ENCODE measurements at places on chromosomes 12 and 14.

DNA sequence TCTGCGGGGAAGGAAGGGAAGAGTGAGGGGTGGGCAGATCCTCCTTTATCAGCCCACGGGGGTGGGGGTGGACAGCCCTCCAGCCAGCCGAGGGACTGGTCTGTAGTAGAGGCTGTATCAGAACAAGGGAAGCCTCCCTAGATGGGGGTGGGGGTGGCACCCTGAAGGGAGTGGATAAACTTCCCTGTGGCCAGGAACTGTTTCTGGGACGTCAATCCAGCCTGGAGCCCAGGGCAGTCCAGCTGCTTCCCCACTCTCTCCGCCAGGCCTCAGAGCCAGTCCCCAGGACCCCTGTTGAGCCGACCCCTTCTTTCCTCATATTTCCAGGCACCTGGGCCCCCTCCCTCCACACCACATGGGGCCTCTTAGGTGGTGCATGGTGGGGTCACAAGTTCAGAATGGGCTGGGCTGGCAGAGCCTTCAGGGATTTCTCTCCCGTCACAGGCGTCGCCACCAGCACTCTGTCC lies 6.7 kb downstream of the PLD4 start:
- no peak overlapping the region for H3K4me3 ChIP-seq
- no peak overlapping the region for H3K27ac ChIP-seq
- peaks cover 13% of the 10 kb centered on the region for H3K27me3 ChIP-seq
- no peak for DNase-seq
- H3K4me1 ChIP-seq = no peaks in the 10 kb centered on the region

DNA sequence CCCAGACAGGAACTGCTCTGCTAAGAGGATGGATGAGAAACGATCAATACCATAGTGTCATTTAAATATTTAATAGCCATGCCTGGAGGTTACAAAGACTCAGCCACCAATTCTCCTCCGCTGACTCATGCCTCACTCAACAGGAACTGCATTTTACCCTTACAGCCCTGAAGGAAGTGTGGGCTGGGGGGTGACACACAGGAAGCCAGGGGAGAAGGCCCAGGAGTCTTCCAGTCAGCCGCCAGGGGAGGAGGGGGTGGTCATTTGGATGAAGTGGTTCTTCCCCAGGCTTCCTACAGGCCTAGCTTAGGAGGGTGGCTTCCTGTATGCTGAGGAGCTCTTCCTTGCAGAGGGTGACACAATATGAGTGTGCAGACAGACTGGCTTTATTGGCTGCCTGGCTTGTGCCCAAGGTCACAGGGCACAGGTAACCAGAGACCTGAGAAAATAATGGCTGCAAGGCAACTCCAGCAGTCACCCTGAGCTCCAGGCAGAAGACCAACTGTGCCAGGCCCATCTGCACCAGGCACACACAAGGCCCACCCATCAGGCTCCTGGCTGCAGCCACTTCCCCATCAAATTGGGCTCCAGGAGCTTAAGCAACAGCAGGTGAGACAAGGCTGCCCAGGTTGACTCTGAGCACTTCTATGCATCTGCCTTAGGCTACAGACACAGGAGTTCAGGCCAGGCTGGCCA lies 30.6 kb upstream of the RPLP0 start:
- peak overlapping the region; percentile 66 for H3K4me3 ChIP-seq
- H3K27me3 ChIP-seq = no peaks in the 10 kb centered on the region
- peaks cover 39% of the 10 kb centered on the region for H3K36me3 ChIP-seq
- peak overlapping the region; percentile 94 for H3K27ac ChIP-seq
- H3K4me1 ChIP-seq = peaks cover 96% of the 10 kb centered on the region

GRCh38 chr12:31300783-31301182 lies 25.2 kb downstream of the SINHCAF start:
- H3K27ac ChIP-seq = no peak overlapping the region
- peaks cover 14% of the 10 kb centered on the region for H3K4me1 ChIP-seq
- no peaks in the 10 kb centered on the region for H3K27me3 ChIP-seq
- H3K4me3 ChIP-seq = no peak overlapping the region
- no peak for DNase-seq

GRCh38 chr12:113155060-113155459 lies 5.5 kb downstream of the CFAP73 start:
- no peak for DNase-seq
- no peak overlapping the region for H3K27ac ChIP-seq
- H3K4me1 ChIP-seq = peaks cover 18% of the 10 kb centered on the region
- peaks cover 15% of the 10 kb centered on the region for H3K36me3 ChIP-seq
- no peak overlapping the region for H3K4me3 ChIP-seq

DNA sequence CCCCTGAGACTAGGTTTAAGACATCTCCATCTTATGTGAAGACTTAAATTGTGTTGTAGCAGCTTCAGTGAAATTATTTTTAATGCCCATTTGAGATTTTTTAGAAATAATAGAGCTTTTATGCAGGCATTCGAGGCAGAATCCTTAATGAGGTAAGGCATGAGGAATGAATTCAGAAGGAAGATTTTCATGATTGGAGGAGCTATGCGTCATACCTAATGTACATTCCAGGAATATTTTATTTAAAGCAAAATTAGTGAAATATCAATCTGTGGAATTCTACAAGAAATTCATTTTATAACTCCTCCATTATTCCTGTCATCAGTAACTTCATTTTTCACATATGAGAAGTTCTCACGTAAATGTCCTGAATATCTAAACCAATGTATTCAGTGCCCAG lies 36.0 kb upstream of the GARIN6 start:
- H3K27me3 ChIP-seq = no peaks in the 10 kb centered on the region
- no peaks in the 10 kb centered on the region for H3K36me3 ChIP-seq
- DNase-seq = no peak

DNA sequence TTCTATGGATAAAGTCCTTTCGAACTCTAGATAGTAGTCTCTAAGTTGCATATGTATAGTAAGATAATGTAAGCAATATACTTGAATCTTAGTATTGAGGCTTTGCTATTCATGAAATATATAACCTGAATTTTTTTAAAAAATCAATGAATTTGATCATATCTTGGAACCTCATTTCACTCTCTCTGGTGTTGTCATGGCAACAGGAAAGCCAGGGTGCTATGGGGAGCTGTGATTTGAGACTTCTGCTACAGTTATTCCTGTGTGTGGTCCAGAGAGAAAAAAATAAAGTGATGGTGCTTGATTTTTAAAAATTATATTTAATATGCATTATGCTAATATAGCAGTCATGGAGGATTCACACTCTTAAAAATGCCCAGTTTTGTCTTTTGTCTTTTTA lies 508.0 kb downstream of the SNAPC1 start:
- H3K4me1 ChIP-seq = no peaks in the 10 kb centered on the region
- no peak for DNase-seq
- H3K36me3 ChIP-seq = no peaks in the 10 kb centered on the region
- H3K27me3 ChIP-seq = no peaks in the 10 kb centered on the region

DNA sequence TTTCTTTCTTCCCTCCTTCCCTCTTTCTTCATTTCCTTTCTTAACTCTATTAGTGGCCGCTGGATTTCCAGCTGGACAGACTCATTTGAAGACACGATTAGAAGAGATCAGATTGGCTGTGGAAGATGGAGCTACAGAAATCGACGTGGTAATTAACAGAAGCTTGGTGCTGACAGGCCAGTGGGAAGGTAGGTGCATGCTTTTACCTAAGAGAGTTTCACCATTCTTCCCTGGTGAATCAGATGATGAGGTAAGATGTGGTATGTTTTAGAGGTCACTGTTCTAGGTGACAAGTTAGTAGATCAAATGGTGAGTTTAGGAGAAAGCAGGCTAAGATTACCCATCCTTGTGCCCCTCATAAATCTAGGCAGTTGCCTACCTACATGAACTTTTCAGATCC lies 51.6 kb downstream of the DERA start:
- H3K4me3 ChIP-seq = no peak overlapping the region
- H3K36me3 ChIP-seq = peaks cover 27% of the 10 kb centered on the region
- no peaks in the 10 kb centered on the region for H3K4me1 ChIP-seq

DNA sequence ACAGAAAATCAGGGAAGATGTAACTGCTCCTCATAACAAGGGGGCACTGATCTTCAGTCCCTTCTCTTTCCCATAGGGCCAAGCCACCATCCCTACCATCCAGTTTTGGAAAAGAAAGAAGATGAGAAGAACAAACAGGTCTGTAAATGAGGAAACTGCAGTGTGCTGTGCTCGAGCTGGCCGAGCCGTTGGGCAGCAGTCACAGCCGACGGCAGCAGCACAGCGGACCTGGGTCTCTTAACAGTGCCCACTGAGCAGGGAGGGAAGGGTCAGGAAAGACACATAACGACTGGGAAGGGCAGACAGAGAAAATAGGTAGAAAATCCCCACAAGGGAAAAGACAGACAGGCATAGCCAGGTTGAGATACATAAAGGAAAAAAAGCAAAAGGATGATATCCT lies 38.2 kb downstream of the BDKRB1 start:
- H3K36me3 ChIP-seq = no peaks in the 10 kb centered on the region
- no peak overlapping the region for H3K27ac ChIP-seq
- no peaks in the 10 kb centered on the region for H3K4me1 ChIP-seq

DNA sequence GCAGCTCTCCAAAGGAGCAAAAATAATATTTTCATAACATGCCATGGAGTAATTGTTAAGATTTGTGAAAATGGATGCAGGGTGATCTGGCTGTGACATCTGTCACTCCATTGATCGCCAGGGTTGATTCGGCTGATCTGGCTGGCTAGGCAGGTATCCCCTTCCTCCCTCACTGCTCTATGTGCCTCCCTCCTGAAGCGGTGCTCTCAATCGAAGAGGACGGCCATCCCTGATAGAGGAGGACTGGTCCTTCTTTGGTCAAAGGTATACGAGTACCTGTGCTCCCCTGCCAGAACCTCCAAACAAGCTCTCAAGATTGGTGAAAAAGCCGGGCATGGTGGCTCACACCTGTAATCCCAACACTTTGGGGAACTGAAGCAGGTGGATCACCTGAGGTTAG lies 47.9 kb downstream of the VCPKMT start:
- H3K27me3 ChIP-seq = no peaks in the 10 kb centered on the region
- DNase-seq = no peak
- H3K4me3 ChIP-seq = no peak overlapping the region
- H3K4me1 ChIP-seq = peaks cover 46% of the 10 kb centered on the region

- H3K36me3 ChIP-seq = no peaks in the 10 kb centered on the region
- no peak for DNase-seq
- H3K4me3 ChIP-seq = no peak overlapping the region
- peaks cover 4% of the 10 kb centered on the region for H3K27me3 ChIP-seq
- no peak overlapping the region for H3K27ac ChIP-seq
Observed at GRCh38 chr12:115864396-115864795, 413.1 kb downstream of the MED13L start.

- no peak overlapping the region for H3K27ac ChIP-seq
- H3K4me3 ChIP-seq = no peak overlapping the region
- no peaks in the 10 kb centered on the region for H3K4me1 ChIP-seq
- peaks cover 4% of the 10 kb centered on the region for H3K27me3 ChIP-seq
Observed at GRCh38 chr12:66624806-66625205, 54.1 kb downstream of the GRIP1 start.

DNA sequence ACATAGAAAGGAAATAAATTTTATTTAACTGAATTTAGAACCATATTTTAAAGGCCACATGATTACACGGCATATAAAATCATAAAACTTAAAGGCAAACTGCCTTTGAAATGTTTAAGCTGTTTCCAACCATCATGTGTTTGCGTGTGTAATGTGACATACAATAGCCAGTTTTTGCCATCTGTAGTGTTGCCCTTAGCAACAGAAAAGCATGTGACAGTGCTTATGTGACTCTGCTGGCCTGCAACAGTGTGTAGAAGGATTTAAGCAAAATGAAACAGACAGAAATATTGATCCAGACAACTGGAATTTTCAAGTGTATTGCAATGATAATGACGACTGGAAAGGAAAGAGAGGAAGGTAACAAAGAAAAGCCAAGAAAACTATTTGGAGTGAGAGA lies 49.5 kb downstream of the TSPAN19 start:
- DNase-seq = no peak
- no peaks in the 10 kb centered on the region for H3K4me1 ChIP-seq
- H3K27me3 ChIP-seq = no peaks in the 10 kb centered on the region

DNA sequence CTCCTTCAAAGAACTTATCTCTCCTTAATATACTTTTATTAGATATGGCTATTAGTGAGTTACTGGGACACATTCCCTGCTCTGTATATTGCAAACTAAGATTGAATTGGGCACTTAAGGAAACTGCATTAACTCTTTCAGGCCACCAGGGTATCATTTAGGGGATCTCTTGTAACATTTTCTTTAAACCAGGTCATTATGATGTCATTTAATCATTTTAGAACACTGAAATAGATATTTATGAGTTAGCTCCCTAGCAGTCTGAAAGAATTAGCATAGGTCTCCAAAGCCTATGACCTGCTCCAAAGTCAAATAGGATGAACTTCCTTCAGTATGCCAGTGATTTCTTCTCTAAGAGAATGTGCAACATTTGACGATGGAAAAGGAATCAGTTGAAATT lies 506.9 kb downstream of the FOXG1 start:
- H3K36me3 ChIP-seq = no peaks in the 10 kb centered on the region
- no peak for DNase-seq
- H3K4me1 ChIP-seq = no peaks in the 10 kb centered on the region
- H3K4me3 ChIP-seq = no peak overlapping the region
- H3K27me3 ChIP-seq = no peaks in the 10 kb centered on the region
- no peak overlapping the region for H3K27ac ChIP-seq

DNA sequence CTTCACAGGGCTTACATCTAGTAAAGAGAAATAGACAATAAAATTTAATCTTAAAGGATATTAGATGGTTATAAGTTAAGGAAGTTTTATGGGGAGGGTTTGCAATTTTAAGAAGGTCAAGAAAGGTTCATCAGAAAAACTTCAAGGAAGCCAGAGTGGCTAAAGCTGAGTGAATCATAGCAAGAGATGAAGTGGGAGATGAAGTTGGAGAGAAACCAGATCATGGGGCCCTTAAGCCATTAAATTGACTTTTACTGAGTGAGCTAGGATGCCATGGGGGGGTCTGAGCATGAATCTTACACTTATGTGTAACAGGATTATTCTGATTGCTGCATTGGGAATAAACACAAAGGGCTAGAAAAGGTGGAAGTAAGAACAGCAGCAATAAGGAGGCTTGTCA lies 189.2 kb downstream of the LRIG3 start:
- DNase-seq = no peak
- H3K27me3 ChIP-seq = no peaks in the 10 kb centered on the region
- H3K36me3 ChIP-seq = no peaks in the 10 kb centered on the region
- no peak overlapping the region for H3K27ac ChIP-seq
- H3K4me1 ChIP-seq = no peaks in the 10 kb centered on the region

GRCh38 chr12:25578411-25579143 lies 25.5 kb upstream of the LMNTD1 start:
- no peaks in the 10 kb centered on the region for H3K4me1 ChIP-seq
- H3K27ac ChIP-seq = no peak overlapping the region
- H3K27me3 ChIP-seq = no peaks in the 10 kb centered on the region
- no peaks in the 10 kb centered on the region for H3K36me3 ChIP-seq

DNA sequence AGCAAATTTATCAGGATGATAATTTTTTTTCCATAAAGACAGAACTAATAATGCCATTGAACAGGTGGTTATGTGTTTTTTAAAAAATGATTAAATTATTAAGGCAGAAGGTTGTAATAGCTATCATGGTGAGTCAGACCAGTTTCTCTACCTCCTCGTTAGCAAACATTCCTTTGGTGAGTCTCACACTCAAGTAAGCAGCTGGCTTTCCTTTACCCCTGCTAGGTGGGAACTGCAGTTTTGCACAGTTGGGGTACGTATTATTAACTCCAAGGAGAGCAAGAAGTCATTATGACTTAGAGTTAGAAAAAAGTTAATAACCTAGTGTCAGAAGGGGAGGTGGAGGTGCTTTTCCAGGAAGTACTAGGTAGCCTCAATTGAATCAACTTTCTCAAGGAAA lies 165.3 kb downstream of the SNAPC1 start:
- peaks cover 2% of the 10 kb centered on the region for H3K4me1 ChIP-seq
- no peak for DNase-seq
- H3K4me3 ChIP-seq = no peak overlapping the region
- peaks cover 40% of the 10 kb centered on the region for H3K27me3 ChIP-seq
- no peaks in the 10 kb centered on the region for H3K36me3 ChIP-seq

Measured in activated CD4-positive, alpha-beta memory T cell treated with anti-CD3 and anti-CD28 coated beads, Interleukin-2, amount 10 ng/mL, durations not matched to agents 7 days and 5 days (primary cell).